Head of caudate nucleus (tissue), 42 donors: ENCODE measurements at places on chromosomes 1 and 21.

- DNase-seq, result no peak
These were observed 78.9 kb upstream of the ACTRT2 start for GRCh38 chr1:2942410-2942809.

DNA sequence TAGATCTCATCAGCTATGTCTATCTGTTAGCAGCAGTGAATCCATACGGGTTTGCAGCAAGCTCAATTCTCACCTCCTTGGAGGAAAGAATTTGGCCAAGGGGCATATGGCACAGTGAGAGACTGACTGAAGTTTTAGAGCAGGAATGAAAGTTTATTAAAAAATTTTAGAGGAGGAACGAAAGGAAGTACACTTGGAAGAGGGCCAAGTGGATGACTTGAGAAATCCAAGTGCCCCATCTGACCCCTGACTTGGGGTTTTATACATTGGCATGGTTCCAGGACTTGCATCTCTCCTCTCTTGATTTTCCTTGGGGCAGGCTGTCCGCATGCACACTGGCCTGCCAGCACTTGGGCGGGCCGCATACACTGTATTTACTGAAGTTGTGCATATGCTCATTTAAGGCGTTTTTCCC lies 9.2 kb upstream of the OSBPL9 start:
- DNase-seq, result no peak

- no peak for DNase-seq
These were observed 24.9 kb upstream of the ETS2 start for GRCh38 chr21:38780879-38781278.

GRCh38 chr1:72936151-72936740 lies 653.9 kb upstream of the NEGR1 start:
- DNase-seq, result no peak

DNA sequence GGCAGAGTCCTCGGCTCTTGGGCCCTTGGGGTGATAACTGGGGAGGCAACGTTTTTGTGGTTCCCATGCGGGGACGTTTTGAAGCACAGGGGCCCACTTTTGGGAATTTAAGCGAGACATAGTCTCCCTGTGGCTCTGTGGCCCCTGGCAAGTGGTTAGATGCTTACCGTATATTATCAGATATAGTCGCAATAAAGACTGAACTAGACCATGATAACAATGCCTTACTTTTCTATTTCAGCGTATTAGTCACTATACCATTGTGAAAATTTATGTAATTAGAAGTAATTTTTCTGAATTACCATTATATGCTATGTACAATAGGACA lies 538 bp upstream of the RCAN1 start:
- DNase-seq, result no peak

GRCh38 chr1:205746757-205747412 lies 3.1 kb downstream of the NUCKS1 start:
- no peak for DNase-seq

DNA sequence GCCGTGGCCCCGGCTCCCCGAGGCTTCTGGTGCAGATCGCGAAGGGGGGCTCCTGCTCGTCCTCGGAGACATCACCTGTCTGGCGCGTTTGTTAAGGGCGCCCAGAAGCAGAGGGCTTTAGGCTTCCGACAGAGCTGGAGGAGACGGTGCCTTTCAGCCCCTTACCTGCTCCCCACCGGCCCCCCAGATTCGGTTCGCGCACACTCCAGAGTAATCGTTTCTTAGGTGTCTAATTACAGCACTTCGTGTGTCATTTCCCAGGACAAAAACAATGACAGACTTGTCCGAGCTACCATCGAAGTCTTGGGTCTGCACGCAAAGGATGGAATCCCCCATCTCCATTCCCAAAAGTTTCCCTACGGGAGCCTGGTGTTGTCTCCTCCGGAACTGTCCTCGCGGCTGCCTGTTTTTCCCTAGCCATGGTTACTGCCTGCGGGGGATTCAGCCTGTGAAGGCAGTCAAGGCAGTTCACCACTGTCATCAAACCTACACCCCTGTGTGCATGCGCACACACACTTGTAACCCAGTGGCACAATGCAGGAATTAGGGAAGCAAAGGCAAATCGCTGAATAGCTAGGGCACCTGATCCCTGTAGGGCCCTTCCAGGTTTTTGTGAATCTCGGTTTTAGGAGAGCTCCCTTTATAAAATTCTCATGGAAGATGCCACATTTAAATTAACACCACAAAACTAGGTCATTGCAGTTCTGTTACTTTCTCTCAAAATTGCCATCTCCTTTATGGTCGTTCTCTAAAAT lies 738 bp upstream of the CDC42BPA start:
- DNase-seq, result peak; percentile 84

DNA sequence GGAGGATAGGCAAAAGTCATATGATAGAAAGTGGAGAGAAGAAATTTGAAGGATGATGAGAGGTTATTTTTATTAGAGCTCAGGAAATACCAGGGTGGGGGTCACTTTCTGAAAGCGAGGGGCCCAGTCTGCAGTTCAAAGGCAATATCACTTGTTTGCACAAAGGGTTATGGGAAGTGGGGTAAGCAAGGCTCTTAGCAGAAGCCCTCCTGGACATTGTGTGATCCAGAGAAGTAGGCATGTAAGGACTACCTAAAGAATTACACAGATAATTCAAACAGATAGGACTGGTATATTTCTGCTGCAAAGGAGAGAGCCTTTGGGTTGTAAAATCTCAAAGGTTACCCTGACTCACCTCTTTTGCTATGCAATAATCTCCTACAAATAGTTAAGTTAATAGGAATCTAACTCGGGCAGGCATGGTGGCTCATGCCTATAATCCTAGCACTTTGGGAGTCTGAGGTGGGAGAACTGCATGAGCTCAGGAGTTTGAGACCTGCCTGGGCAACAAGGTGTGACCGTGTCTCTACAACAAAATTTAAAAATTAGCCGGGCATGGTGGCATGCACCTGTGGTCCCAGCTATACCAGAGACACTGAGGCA lies 25.2 kb upstream of the PRRC2C start:
- no peak for DNase-seq

DNA sequence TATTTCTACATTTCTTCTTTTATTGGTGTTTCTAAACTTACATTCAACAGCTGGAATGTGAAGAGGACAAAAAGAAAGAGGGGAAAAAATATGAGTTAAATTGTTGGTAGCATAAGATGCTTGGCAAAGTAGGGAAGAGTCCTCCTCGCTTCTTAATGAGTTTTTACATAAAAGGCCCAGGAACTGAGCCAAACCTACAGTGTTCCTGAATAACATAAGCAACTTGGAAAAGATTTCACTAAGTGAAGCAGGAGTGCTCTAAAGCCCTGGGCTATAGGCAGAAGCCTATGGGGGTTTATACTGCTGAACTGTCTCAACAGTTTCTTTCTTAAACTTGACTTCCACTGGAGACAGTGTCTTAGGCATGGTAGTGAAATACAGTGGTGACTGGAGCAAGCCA lies 115.0 kb upstream of the USP25 start:
- DNase-seq, result no peak

- DNase-seq, result no peak
These were observed 430.8 kb downstream of the DISC1 start for GRCh38 chr1:232057217-232057895.

DNA sequence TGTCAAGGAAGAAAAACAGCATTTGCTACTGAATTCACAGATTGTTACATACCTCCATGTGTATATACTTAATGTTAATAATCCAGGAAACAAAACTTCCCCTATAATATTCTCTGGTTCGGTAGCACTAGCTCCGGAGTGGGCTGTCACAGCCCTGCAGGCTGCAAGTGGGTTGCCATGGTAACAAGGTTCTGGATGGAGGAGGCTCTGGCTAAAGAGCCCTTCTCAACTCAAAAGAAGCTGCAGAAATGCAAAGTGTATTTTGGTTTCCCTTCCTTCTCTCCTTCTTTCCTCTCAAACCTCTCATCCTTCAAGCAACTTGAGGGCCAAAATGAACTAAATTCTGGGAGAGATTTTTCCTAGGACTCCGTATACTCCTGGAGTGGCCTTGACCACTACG lies 45.2 kb downstream of the ASTN1 start:
- no peak for DNase-seq

DNA sequence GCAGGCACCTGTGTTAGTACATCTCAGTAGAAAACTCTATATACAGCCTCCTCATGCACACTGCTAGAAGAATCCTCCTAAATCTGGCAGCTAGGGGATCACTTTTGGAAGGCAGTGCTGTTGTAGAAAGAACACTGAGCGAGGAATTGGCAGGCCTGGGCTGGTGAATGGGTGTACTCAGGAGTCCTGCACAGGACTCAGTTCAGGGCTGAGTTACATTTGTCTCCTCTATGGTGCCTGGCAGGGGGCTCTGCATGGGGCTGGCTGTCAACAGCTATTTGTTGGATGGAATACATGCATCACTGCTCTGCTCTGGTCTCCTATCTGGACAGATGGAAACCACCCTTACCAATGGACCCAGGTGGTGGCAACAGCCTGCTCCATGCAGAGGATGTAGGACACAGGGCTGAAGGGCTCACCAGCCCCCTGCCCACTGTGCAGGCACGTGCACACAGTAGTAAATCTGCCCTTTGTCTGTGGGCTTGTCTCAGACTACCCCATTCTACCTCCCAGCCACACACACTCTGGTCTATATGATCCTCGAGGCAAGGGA lies 74.2 kb downstream of the LRIG2 start:
- DNase-seq, result no peak

DNA sequence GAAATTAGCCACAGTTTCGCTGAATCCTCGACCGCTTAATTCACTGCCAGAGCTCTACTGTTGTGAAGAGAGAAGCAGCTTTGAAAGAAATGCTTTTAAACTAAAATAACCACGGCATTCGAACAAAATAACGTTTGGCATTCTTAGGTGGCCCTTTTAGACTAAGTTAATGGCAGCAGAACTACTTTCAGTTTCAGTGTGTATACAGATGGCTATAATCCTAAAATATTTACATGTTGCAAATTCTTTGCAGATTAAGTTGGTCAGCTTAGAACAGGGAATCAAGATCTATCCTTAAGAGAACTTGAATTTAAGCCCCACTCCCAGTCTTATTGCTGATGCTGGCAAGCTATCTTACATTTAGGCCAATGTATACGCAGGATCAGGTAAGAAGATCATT lies 62.7 kb downstream of the ADSS2 start:
- DNase-seq, result no peak

GRCh38 chr1:41906943-41907342 lies 11.8 kb downstream of the HIVEP3 start:
- no peak for DNase-seq

- DNase-seq, result no peak
These were observed 759.8 kb downstream of the ADGRL2 start for GRCh38 chr1:82560566-82560965.

GRCh38 chr1:101291562-101292380 lies 55.0 kb downstream of the S1PR1 start:
- peak; percentile 23 for DNase-seq

DNA sequence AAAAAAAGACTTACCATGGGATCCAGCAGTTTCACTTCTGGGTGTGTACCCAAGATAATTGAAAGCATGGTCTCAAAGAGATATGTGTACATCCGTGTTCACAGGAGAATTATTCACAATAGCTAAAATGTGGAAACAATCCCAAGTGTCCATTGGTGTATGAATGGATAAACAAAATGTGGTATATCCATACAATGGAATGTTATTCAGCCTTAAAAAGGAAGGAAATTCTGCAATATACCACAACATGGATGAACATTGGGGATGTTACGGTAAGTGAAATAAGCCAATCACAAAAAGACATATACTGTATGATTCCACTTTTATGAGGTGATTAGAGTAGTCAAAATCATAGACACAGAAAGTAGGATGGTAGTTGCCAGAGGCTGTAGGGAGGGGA lies 7.0 kb upstream of the TUT4 start:
- no peak for DNase-seq

- DNase-seq, result no peak
These were observed 53.4 kb upstream of the GJB5 start for GRCh38 chr1:34701326-34702060.

DNA sequence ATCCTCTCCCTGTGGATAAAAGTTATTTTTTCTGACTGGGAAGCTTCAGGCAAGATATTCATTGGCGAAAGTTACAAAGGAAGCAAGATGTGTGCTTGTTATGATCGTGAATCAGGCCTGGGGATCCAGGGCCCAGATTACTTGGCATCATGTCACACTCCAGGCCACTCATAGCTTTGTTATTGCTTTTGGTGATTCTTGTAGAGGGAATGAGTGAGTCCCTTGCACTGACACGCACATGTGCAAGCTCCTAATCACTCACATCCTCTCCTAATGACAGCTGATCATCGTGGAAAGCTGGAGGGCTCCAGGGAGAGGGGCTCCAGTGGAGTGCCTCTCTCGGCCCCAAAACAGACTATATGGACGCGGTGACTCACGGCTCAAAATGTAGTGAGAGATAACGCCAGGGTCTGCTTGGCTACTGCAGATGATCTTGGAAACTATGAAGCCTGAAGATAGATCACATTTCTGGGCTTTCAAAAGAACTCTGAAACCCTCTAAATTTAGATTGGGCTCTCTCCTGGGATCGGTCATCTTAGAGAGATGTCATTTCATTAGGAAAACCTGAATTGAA lies 481.1 kb upstream of the USP24 start:
- DNase-seq, result no peak

DNA sequence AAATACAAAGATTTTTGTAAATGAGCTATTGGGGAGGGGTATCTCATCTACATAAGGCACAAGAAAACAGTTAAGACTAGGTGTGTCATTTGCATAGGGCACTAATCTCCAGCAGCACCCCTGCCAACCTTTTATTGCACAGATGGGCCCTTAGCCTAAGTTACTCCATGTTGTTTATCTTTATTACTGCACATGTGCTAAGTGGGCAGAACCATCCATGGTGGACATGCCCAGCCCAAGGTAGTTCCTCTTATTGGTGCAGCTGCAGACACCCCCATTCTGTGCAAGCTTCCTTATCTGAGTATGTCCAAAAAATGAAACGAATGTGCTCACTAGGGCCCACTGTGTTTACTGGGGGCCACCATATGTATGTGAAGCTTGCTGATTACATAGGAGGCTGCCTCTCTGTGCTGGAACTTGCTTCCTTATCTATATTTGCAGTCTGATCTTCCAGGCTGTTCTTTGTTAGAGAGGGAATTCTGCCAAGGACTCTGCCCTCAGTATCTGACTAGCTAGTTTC lies 77.3 kb upstream of the NEK7 start:
- DNase-seq, result no peak

DNA sequence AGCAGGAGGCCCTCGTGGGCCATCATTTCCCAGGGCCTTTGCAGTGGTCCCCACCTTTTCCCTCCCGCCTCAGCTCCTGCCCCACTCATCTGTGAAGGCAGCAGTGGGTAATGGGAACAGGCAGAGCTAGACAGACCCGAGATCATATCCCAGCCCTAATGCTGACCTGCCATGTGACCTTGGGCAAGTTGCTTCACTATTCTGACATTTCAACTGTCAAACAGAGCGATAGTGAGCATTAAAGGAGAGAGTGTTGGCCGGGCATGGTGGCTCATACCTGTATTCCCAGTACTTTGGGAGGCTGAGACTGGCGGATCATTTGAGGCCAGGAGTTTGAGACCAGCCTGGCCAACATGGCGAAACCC lies 51.7 kb downstream of the RPS6KA1 start:
- DNase-seq, result no peak

- DNase-seq, result peak; percentile 26
These were observed 6.6 kb upstream of the ZNF669 start for GRCh38 chr1:247110627-247111258.

DNA sequence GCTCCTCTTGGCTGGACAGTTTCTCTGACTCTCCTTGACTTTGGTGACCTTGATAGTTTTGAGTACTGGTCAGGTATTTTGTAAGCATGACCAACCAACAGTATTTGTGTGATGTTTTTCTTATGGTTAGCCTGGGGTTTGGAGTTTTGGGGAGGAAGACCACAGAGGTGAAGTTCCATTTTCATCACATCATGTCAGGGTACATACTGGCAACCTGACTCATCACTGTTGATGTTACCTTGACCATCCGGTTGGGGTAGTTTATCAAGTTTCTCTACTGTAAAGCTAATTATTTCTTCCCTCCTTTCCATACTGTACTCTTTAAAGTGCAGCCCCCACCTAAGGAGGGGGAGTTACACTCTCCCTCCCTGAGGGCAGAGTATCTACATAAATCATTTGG lies 13.4 kb downstream of the OSCP1 start:
- no peak for DNase-seq
